ENCODE measurements at places on chromosomes 6 and 20. TPM values are rescaled to one million over a fixed set of nuclear protein-coding genes. Genes with fewer than 3 reads are reported as not detected.
A peak's percentile ranks its signal among the peaks of the same experiment; 100 is the strongest.

DNA sequence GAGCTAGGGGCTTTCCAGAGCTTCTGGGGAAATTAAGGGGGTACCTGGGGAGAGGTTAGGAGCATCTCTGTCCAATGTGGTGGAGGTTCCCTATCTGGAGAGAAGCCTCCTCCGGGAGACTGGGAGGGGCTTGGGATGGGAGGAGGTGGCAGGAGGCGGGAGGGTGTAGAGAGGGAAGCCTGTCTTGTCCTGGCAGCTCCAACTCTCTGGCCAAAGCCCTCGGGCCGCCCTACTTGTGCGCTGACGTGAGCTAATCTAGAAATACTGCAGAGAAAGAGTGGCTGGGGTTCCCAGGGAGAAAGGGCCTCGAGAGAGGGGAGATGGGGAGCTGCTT lies 1.6 kb upstream of the SLC32A1 start:
- no peak for DNase-seq

DNA sequence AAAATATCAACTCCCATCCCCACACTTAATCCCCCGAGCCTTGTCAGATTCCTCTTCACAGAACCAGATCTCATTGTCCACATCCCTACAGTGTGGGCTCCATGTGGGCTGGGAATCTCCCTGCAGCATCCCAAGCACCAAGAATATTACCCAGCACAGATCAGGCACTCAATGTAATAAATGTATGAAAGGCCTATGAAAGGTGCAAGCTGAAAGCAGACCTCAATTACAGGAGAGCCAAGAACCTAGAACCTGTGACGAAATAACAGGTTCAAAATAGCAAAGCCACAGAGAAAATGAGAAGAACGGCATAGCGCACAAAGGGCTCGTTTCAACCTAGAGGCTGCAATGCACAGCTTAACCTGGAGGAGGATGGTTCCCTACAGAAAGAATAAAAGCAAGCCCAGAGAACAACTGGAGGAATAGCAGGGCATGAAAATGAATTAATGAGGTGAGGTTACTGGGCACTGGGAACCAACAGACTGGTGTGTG lies 3.1 kb downstream of the SLC23A2 start:
- DNase-seq, result no peak

- DNase-seq, result no peak
Measured at GRCh38 chr6:140602431-140603248, 1228.2 kb upstream of the CITED2 start.

GRCh38 chr6:86629123-86629522 lies 308.2 kb upstream of the HTR1E start:
- no peak for DNase-seq

GRCh38 chr6:126176282-126176681 lies 163.6 kb upstream of the CENPW start:
- DNase-seq, result no peak

DNA sequence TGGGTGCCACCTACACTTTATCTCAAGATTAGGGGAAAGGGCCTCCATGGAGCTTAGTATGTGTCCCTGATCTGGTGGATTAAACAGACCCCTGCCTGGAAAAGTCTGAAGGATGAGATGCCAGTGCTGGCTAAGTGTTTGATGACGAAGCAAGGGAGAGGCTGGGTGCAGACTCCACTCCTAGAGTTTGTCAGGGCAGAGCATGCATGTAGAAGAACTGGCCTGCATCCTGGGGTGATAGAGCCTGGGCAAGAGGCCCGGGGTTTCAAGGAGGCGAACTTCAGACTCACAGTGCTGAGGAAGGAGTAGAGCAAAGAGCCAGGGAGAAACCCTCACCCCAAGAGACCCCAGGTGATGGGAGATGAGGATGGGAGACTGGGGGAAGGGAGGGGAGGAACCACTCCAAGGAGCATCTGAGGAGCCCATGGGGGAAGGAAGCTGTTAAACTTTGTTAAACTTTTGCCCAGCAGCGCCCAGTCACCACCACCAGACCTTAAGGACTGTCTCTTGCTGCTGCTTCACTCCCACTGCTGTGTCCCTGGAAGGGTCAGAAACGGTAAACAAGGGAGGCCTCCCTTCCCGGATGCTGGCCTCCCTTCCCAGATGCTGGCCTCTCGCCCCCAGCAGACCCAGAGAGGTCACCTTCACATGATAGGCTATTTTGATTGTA lies 61.6 kb downstream of the RPRD1B start:
- peak; percentile 69 for DNase-seq

- DNase-seq, result no peak
Measured at GRCh38 chr6:89413006-89413400, 930 bp upstream of the RRAGD start.

DNA sequence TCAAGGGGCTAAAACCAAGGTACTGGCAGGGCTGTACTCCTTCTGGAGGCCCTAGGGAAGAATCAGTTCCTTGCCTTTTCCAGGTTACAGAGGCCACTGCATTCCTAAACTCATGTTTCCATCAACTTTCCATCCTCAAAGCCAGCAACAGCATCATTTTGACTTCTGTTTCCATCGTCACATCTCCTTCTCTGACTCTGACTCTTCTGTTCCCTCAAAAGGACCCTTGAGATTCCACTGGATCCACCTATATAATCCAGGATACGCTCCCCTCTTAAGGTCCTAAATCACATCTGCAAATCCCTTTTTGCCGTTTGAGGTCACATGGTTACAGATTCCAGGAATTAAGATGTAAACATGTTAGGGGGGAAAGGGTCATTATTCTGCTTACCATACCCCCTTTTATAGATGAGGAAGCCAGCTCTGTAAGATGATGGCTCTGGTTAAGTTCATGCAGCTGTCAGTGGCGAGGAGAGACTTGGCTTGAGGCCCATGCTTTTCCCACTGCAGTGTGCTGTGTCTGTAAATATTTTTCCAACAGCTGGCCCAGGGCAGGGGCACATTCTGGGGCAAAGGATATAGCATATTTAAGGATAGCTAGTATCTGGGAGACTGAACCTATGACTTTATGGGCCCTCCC lies 114.6 kb downstream of the TNFRSF21 start:
- no peak for DNase-seq

- no peak for DNase-seq
Measured at GRCh38 chr20:12723811-12724210, 285.0 kb upstream of the SPTLC3 start.

GRCh38 chr20:46007671-46008070 lies 1.0 kb upstream of the MMP9 start:
- DNase-seq, result no peak

GRCh38 chr6:80209430-80209829 lies 103.0 kb downstream of the BCKDHB start:
- no peak for DNase-seq

DNA sequence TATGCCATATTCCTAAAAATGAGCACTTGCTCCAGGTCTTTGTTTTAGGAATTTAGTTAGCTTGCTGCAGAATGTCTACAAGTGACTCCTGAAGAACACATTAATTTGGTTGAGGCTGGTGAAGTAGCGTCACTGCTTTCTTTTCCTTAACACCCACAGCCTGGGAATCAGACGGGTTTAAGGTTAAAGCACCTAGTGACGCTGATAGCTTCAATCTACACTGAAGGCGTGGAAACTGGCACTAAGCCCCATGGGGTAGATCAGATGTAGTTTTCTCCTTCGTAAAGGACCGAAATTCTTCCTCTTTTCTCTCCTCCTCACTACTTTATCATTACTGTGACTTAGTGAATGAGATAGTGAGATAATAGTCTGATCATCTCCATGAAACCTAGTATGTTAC lies 90.3 kb downstream of the TBC1D7 start:
- no peak for DNase-seq

DNA sequence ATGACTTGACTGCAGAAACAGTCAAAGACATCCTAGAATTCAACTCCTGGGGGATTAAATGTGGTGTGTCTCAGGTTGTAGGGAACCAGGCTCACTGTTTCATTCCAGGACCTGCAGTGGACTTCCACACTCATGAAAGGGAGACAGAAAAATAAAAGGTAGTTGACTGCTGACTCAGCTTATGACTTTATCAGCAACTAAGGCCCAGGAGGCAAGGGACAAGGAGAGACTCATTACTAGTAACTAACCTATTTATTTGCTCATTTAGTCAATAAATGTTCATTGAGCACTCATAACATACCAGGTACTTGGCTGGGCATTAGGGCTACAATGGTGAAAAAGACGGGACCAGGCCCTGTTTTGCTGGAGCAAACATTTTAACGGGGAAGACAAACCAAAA lies 2.9 kb downstream of the ZSCAN31 start:
- DNase-seq, result no peak

GRCh38 chr20:20503777-20504530 lies 136.1 kb downstream of the INSM1 start:
- DNase-seq, result no peak

GRCh38 chr6:7454696-7455358 lies 65.2 kb downstream of the RIOK1 start:
- DNase-seq, result no peak

- no peak for DNase-seq
Measured at GRCh38 chr6:168300975-168301647, 18.5 kb downstream of the DACT2 start.

DNA sequence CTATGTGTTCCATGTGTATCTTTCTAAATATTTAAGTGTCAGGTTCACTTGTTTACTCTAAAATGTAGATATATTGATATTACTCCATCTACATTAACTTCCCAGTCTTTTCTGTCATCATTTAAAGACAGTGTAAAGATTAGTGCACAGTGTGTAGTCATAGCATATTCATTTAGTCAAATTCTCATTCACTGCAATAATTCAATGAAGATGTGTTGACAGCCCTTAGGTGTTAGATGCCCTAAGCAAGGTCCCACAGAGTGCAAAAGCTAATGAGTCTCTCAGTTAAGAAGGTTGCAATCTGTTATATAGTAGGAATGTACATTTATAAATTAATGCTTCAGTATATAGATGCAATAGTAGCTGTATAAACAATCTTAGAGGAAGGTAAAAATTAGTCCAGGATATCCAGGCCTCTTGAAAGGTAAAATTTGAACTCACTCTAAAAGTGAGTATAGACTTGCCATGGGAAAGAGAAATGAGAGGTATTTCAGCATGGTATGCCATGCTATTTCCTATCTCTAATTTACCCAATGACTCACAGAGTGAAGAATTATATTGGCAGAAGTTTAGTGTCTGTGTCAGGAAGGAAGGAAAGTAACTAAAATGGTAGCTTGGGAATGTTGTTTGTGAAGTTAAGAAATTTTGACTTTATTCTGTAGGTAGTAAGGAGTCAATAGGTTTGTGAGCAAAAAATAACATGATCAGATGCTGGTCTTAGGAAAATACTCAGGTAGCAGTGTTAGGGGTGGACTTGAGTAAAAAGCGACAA lies 969.9 kb upstream of the CITED2 start:
- no peak for DNase-seq

DNA sequence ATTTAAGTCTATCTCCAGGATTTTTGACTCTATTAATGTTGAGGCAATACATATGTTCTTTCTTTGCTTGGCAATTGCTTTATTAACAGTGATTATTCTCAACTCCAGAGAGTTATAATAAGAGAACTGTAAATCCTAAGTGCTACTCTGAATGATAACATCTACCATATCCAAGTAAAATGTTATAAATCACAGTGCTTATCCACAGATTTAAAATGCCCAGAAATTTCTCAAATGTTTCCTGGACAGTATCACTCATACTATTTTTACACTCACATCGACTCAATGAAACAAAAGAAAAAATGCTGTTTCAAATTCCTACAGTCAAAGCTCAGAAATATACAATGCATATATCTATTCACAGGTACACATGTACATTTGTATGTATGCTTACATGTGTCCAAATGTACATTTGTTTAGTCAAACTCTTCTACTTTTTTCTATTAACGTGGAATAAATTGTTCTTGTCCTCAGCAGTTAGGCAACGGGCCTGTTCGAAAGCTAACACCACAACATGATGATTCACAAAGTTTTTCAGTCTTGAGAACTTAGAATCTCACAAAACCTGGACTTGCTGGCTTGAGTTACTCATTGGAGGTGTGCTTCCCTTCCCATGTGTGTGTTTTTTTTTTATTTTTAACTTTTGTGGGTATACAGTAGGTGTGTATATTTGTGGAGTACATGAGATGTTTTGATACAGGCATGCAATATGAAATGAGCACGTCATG lies 193.0 kb downstream of the GJA10 start:
- DNase-seq, result no peak

- DNase-seq, result peak; percentile 80
Measured at GRCh38 chr6:34243901-34244884, 4.6 kb downstream of the SMIM29 start.

GRCh38 chr6:98838032-98838431 lies 3.7 kb downstream of the POU3F2 start:
- no peak for DNase-seq

GRCh38 chr6:47034926-47035325 lies 7.2 kb downstream of the ADGRF1 start:
- no peak for DNase-seq

DNA sequence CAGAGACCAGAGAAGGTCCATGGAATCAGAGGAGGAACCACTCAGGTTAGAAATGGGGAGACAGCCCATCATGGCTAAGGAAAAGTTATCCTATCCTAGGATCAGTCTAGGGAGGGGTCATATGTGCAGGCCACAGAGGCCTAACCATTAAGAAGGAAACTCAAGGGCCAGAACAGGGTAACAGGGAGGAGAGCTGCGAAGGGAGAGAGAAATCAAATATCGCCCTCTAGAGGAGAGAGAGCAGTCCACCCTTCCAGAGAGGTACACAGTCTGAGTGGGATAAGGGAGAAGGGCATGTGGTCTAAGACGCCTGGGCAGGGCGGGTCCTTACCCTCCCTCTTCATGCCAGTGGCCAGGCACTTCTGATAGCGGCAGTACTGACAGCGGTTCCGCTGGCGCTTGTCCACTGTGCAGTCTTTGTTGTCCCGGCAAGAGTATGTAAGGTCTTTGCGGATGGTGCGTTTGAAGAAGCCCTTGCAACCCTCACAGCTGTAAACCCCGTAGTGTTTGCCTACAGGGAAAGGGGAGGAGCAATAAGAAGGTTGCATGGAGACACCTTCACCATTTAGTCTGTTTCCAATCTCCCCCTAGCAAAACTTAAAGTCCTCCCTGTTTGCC lies 2.9 kb downstream of the RXRB start:
- peak; percentile 72 for DNase-seq

TRAPPC3L gene
- 0.23 TPM for total RNA-seq

ZBTB46 gene
- total RNA-seq, result 18.1 TPM

CD93 gene
- total RNA-seq, result 25.6 TPM

DTD1 gene
- 11.1 TPM for total RNA-seq

SMIM8 gene
- total RNA-seq, result 10.6 TPM

SLC26A8 gene
- not detected for total RNA-seq

OR2H2 gene
- total RNA-seq, result not detected

GPR63 gene
- total RNA-seq, result 0.32 TPM

KIAA0408 gene
- 1.3 TPM for total RNA-seq

GPSM3 gene
- 7.5 TPM for total RNA-seq

ETV7 gene
- total RNA-seq, result 0.33 TPM

BNIP5 gene
- not detected for total RNA-seq

SOX18 gene
- total RNA-seq, result 42.1 TPM

Measured in right cardiac atrium (tissue), 5 donors.